ENCODE measurements at places on chromosomes 13 and 19.

- no peak for DNase-seq
These were observed 691.9 kb upstream of the SLITRK6 start for GRCh38 chr13:86491121-86491520.

GRCh38 chr13:39232401-39232980, 194.2 kb downstream of the NHLRC3 start:
- no peak for DNase-seq

DNA sequence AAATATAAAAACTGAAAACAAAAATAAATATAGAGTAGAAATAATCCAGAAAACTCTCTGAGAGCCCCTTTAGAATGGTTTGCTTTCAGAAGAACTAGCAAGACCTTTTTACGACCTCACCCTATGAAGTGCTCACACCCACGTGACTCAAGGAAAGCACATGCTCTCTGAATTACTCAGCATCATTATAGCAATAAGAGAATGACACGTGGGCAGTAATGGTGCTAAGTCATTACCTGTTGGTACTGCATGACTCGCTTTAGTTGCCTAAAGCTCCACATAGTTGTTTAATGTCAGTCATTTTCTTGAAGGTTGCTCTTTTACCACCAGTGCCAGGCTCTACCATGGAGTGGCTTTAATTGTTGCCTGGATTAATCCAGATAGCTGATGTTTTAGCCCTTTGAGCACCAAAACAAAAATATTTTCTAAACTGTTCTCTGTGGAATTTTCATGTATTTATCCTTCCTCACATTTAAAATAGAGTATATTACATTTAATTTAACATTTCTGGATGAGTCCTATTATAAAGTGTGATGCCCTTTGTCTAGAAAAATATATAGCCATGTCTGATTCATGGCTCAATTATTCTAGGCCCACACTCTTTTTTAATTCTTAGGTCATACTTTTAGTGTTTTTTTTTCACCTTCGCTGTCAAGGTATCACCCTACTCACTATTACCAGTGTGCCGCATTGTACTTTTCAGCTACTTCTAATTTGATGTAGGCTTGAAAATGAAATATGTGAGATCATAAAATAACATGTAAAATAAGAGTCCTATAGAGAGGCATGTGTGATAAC, 56.8 kb downstream of the THSD1 start:
- peak; percentile 47 for DNase-seq

DNA sequence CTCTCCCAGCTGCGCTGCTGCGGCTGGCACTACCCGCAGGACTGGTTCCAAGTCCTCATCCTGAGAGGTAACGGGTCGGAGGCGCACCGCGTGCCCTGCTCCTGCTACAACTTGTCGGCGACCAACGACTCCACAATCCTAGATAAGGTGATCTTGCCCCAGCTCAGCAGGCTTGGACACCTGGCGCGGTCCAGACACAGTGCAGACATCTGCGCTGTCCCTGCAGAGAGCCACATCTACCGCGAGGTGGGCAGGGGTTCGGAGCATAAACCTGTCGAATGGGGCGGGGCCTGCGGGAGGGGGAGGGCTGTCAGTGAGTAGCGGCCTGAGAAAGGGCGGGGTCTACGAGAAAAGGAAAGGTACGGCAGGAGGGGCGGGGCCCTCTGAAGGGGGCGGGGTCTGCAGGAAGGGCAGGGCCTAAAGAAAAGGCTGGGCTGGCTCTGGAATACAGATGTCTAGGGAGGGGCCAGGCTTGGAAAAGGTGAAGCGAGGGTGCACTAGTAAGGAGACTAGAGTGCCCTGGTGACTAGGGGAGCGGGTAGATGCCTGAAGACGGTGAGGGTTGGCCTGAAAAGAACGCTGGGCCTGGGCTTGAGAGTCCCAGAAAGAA, 3.6 kb downstream of the CD37 start:
- peak; percentile 79 for DNase-seq

Measured in head of caudate nucleus (tissue), 42 donors.